Right kidney (tissue), 9 donors: ENCODE measurements at places on chromosomes 16 and 17.

DNA sequence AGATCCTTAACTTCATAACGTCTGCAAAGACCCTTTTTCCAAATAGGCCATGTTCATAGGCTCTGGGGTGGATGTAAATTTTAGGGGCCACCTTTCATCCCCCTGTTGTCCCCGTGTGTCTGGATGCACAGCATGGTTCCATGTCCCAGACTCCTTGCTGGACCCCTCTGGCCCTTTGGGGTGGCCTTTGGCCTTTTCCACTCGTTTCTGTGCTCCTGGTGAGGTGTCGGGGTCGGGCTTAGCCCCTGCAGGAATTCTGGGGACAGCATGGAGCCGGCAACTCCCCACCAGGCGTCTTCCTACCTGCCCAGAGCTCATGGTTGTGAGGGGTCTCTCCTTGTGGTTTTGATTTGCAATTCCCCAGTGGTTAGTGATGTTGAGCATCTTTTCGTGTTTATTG is 183.5 kb downstream of the SEC14L1 start:
- DNase-seq: no peak

DNA sequence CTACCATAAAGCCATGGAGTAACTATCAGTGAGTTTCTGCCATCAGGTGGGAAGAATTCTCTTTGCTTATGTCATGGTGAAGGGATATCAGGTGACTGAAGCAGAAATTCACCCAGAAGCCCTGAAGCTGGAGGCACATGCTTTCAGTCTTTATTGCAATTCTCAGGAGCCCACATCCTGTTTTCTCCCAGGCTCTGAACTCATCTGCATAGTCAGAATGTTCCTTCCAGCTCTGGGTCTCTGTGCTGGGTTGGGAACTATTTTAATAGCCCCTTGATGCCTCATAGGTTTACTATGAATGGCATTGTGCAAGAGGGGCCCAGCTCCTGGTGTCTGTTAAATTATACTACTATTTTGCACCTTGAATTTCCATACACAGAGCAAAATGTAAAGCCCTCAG is 198.4 kb upstream of the SOX9 start:
- DNase-seq: no peak

DNA sequence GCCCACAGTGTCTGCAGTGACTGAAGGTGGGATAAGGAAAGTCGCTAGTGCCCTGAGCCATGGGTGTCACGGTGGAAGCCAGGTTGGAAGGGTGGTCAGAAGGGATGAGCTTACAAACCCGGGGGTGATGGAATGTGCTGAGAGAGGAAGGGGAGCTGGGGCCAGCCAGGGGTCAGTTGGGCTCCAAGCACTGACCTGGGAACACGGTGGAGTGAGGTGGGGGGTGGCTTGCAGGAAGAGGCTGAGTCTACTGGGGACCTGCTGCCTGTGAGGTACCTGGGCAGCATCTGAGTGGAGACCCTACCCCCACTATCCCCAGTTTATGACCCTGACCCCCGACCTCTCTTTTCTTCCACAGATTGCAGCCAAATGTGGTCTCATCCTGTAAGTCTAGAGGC is 3.1 kb downstream of the TMEM92 start:
- no peak for DNase-seq

- DNase-seq: no peak
These were observed 146.3 kb downstream of the SLC39A11 start for GRCh38 chr17:72946156-72946555.

DNA sequence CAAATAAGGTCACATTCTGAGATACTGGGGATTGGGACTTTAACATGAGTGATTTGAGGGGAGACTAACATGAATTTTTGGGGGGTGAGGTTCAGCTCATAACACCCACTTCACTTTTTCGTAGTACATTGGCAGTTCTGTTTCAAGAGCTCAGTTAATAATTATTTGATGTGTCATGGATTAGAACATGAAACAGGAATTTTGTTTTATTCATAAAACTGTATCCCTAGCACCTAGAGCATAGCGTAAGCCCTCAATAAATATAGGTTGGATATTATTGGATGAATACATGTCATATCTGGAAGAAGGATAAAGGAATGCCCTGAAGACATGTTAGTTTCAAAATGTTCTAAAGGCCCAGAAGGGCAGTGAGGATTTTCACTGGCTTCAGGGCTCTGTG is 119.8 kb downstream of the PRKCA start:
- no peak for DNase-seq
